ENCODE measurements at places on chromosomes 16 and 17.

GRCh38 chr17:31297090-31297489 is at the start of gene OMG:
TSS of gene OMG (minus strand) at chr17:31297239. CDS start at chr17:31296331, 908 bp downstream.
- no peak for DNase-seq

- DNase-seq: no peak
Observed at GRCh38 chr16:66913081-66913480, 5.6 kb downstream of the CDH16 start.

DNA sequence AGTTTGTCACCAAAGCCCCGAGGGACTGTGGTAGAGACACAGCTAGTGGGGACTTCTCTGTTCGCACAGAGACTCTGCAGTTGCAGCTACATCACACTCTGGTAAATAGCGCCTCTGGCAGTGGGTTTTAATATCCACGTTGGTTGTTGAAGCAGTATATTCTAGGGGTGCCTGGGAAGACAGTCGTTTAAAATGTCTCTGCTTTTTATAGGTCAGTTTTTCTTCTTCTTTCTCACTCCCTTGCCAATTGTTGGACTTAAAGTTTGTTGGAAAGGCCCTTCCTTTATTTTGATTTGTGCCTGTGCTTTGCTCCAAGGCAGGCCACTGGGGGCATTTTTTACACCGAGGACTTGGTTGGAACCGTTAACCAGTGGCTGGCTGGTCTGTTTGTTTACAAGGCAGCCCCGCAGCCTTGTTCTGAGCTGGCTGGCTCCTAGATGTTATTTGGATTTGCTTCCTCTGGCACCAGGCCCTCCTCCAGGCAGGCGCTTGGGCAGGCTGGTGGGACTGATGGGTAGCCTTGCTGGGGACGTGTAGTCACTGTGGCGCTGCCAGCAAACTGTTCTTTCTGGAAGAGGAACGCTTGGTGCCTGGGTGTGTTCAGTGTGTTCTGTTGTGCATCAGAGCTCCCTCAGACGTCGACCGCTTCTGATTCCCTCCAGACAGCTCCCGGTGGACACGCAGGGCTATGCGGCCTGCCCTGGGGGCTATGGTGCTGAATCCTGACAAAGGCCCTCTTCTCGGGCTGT is 218.2 kb upstream of the CHMP6 start:
- DNase-seq: no peak

DNA sequence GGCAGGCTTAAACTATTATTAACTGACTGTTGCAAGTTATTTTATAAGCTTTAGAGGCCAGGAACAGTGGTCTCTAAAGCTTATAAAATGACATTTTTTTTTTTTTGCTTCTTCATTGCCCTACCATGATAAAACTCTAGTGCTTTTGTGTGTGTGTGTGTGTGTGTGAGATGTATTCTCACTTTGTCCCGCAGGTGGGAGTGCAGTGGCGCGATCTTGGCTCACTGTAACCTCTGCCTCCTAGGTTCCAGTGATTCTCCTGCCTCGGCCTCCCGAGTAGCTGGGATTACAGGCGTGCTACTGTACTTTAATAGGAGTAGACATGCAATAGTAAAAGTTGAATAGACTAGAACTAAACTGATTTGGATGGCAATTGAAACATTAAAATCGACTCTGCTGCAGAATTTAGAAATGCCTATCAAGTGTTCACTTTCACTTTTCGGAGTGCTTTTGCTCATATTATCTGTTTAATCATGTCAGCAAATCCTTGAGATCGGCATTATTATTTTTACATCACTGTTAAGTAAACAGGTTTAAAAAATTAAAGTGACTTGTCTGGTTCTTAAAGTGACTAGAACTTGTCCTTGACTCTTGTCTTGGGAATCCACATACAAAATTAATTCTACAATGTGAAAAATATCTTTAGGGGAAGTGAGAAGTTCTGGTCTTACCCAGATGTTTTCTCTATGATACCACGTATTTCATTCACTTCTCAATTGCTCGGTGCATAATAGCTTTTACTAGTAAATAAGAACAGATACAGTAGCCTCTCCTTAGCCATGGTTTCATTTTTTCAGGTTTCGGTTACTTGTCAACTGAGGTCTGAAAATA is 8.4 kb upstream of the PCTP start:
- DNase-seq: no peak

- DNase-seq: no peak
Observed at GRCh38 chr17:68849673-68850610, 105.2 kb downstream of the ABCA8 start.

GRCh38 chr16:10652730-10653590 is 41.8 kb downstream of the TEKT5 start:
- no peak for DNase-seq

DNA sequence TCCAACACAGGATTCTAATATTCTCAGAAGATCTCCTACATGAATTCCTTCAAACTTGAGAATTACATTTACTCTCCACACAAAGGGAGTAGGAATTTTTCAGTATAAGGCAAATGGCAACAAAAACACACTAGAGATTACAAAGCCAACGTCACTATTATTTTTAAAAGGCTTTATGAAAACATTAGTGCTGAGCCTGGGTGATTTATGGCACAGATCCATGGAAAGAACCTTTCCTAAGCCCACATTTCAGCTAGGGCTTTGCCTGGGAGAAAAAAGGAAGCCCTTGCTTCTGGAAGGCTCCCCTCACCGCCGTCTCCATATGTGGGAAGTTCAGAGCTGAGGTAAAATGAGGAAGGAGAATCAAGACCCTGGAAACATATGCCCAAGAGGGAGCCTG is 499.4 kb upstream of the HSBP1 start:
- no peak for DNase-seq

Measured in activated naive CD4-positive, alpha-beta T cell (primary cell).